Stimulated activated CD4-positive, alpha-beta T cell treated with anti-CD3 and anti-CD28 coated beads, Interleukin-12 subunit alpha, Interleukin-12 subunit beta, amount 100 ng/mL, for 4 hours (primary cell): ENCODE measurements at places on chromosomes 5 and 9.
A peak's percentile ranks its signal among the peaks of the same experiment; 100 is the strongest.

DNA sequence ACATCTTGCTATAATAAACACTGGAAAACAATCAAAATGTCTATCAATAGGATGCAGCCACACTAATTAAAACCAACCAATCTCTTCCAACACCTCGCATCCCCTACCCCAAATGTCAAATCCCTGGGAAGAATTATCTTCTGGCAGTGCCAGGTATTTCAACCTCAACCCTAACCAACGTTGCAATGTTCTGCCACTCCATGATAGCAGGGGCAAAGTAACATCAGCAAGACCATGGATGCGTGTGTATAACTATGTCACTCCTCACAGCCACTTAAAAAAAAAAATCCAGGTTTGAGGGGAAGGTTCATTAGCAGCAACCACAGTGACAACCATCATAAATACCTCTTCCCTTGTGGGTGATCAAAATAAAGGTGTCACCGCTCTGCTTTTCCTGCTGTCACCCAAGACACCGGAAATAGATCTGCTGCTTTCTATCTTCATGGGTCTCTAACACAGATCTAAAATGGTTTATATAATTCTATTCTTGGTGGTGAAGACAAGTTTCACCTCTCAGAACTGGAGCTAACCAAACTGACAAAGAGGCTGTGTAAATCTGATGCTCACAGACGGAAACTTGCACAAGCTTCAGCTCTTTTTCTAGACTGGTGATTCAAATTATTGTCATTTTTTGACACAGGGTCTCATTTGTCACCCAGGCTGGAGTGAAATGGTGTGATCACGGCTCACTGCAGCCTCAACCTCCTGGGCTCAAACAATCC is 9.9 kb downstream of the HSPA9 start:
- DNase-seq = no peak

- DNase-seq = no peak
Measured at GRCh38 chr9:98977813-98978212, 34.1 kb downstream of the COL15A1 start.

DNA sequence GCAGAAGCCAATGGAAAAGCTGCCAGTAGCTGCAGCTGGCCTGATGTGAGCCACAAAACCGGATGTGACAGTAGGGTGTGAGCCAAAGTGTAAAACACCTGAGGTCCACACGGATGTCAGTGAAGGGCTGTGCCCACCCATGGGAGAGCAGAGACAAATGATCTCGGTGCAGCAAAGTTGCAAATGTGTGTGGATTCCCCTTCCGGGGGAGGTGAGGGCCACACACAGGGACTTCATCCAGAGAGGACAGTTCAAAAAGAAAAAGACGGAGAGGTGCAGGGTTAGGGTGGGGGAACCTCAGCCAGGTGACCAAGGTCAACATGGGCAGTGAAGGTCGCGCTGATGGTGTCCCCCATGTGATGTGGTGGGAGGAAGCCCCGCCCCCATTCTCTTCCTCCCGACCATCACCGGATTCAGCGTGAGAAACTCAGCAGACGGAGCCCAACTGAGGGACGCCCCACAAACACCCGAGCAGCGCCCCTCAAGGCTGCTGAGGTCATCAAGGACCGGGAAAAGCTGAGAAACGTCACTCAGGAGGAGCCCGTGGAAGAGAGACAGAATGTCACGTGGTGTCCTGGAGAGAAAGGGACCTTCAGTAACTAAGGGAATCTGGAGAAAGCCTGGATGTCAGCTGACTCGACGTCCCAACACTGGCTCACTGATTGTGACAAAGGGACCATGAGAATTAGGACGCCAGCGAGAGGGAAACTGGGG is 11.4 kb upstream of the PTGDS start:
- DNase-seq = no peak

DNA sequence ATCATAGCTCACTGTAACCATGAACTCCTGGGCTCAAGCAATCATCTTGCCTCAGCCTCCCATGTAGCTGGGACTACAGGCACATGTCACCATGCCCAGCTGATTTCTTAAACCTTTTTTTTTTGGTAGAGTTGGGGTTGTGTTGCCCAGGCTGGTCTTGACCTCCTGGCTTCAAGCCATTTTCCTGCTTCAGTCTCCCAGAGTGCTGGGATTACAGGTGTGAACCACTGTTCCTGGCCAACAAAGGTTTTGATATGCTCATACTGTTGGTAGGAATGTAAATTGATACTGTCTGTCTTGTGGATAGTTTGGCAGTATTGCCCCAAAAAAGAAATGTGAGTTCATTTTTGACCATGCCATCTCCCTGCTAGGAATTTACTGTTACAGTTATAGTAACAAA is 77.4 kb upstream of the TMEM171 start:
- DNase-seq = no peak

DNA sequence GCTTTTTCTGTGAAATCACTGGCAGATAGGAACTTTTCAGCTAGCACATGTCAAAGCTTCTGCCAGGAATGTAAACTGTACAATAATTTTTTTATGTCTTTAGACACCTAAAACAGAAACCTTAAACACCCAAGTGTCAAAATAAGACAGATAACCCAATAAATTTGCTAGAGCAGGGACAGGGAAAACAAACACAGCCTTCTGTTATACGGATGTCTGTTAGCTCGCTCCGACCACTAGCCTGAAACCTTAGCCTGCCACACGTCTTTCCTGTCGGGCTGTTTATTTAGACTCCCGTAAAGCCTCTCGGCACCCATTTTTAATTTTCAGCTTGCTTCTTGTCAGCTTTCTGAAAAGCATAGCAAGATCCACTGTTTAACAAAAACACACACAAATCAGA is 355.4 kb upstream of the SLC24A2 start:
- DNase-seq = no peak

GRCh38 chr9:120894321-120895148 is 17.5 kb upstream of the PHF19 start:
- DNase-seq = no peak

GRCh38 chr5:127806776-127807175 is 103.6 kb downstream of the CCDC192 start:
- no peak for DNase-seq

DNA sequence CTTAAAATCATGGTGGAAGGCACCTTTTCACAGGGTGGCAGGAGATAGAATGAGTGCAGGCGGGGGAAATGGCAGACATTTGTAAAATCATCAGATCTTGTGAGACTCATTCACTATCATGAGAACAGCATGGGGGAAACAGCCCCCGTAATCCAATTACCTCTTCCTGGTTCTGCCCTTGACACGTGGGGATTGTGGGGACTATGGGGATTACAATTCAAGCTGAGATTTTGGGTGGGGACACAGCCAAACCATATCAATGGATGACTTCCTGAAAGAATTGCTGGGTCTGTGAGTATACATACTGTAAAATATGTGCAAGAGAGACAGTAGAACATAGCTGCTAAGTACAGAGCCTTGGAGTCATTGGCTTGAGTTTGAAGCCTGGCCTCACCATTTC is 47.0 kb downstream of the KIAA1958 start:
- no peak for DNase-seq

DNA sequence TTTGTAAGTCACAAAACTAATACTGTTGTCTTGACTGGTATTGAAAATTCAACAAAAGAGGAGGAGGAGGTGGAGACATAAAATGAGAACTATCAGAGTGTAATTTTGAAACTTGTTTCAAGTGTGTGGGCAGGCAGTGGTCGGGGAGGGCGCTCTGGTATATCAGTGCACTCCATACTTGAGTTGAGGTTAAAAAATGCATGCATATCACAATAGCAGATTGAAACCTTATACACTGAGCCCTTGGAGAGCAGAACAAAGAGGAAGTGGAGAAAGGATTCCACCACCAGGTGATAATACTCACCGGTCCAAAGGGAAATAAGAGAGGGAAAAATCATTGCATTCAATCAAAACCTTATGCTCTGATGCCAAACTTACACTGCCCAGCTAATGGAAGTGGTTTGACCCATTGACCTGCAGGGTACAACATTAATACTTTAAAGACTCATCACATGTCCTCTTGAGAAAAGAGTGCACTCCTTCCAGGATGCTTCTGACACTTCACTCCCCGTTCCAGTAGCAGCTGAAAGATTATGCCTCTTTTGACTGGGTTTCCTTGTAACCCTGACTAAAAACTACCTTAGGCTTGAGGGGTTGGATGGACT is 79.5 kb upstream of the FAM169A start:
- DNase-seq = peak; percentile 5

- no peak for DNase-seq
Measured at GRCh38 chr5:55572020-55572419, 37.3 kb upstream of the PLPP1 start.

DNA sequence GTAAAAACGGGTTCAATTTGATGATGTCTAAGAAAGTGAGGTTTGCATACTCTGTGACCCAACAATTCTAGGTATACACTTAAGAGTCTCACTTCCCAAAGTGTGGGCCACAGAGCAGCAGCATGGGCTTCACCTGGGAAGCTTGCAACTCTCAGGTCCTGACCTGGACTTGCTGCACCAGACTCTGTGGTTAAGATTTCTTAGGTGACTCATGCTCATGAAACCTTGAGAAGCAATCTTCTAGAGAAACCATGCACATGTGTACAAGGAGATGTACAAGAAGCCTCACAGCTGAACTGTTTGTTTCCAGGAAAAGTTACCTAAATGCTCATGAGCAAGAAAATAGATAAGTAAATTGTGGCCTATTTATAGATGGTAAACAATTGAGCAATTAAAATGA is 30.0 kb downstream of the DNAJC21 start:
- no peak for DNase-seq

DNA sequence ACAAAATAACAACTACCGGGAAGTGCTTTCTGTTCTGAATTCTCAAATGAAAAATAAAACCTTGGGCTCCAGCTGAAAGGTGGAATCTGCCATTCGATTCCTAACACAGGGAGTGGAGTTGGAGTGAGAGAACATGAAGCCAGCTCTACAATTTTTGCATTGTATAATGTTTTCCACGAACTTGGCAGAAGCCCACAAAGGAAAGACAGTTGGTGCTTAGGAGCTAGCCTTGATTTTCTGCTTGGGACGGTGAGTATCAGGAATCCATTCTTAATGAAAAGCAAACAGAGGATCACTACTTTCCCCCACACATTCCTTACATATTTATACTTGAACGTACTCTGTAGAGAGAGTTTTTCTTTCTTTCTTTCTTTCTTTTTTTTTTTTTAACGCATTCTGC is 74.2 kb upstream of the FBXL7 start:
- no peak for DNase-seq

- no peak for DNase-seq
Measured at GRCh38 chr5:137207023-137207760, 291.9 kb downstream of the SPOCK1 start.
